ENCODE measurements at places on chromosomes 3 and 15.

- no peak for DNase-seq
Observed at GRCh38 chr3:193977622-193978021, 158.3 kb upstream of the HES1 start.

DNA sequence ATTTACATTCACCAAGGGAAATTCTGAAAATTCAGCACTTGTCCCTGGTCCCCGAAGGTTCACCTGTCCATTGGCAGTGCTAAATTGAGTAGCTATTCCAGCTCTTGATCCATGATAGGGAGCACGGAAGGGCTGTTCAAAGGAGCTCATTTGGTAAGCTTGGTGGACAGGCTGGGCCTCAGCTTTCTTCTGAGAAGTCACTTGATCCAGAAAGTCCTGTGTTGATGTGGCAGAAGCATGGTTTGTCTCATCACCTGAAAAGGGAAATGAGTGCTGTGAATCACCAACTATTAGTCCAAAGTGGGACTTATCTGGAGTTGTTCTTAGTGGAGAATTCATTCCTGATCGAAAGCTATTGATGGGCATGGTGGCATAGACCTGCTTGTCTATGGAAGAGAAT, 19.9 kb upstream of the SLC12A8 start:
- DNase-seq, result no peak

- DNase-seq, result no peak
Observed at GRCh38 chr3:152155246-152156020, 113.3 kb upstream of the MBNL1 start.

DNA sequence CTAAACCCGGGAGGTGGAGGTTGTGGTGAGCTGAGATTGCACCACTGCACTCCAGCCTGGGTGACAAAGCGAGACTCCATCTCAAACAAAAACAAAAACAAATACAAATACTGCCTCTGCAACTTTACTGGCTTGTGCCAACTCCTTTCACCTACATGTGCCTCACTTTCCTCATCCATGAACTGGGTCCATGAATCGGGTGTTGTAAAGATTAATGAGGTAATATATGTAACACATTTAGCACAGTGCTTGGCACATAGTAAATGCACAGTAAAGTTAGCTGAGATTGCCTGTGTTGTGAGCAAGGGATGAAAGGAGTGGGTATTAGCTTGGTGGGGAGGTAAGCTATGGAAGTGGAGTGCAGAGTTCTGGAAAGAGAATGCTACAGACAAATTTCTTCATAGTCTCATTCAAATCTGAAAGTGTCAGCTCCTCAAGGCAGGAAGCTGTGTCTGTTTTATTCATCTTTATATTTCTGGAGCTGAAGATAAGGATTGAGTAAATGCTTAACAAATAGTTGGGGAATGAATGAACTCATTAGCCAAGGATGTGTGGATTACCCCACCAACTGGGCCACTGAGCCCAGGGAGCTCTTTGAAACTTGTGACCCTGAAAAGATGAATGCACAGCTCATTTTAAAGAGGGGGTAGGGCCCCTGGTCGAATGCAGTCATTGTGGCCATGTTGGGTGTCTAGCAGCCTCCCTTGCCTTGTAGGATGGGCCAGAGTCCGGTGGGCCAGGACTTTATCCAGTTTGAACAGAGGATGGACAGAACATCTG, 7.7 kb upstream of the CDCP1 start:
- no peak for DNase-seq

DNA sequence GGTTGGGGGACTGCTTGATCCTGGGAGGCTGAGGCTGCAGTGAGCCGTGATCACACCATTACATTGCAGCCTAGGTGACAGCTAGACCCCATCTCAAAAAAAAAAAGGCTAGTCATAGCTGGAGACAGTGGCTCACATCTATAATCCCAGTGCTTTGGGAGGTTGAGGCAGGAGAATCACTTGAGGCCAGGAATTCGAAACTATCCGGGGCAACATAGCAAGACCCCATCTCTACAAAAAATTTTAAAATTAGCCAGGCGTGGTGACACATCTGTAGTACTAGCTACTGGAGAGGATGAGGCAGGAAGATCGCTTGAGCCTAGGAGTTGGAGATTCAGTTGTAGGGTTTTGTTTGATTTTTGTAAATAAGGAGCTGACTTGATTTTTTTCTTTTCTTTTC, 45.6 kb downstream of the KNL1 start:
- DNase-seq, result no peak
